ENCODE measurements at places on chromosomes 1 and 21.
A peak's percentile ranks its signal among the peaks of the same experiment; 100 is the strongest.

GRCh38 chr1:175133673-175134435, 58.7 kb downstream of the KIAA0040 start:
- no peak for DNase-seq

DNA sequence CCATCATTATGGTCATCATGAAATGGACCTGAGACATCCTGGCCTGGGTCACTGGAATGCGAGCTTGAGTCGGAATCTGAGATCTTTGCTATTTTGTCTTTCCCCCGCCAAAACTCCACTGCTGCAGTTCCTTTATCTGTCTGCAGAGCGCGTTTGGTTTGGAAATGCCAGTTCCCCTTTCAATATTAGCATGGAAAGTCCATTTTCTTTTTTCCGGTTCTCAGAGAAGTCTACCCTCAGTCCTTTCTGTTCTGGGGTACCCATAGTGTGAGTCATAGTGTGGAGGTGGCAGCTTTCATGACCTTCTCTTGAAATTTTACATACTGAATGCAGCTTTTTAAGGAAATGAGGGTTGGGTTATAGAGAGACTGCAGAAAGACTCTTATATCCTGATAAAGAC, 14.6 kb downstream of the CACNA1E start:
- DNase-seq, result no peak

GRCh38 chr1:6223617-6224016, 12.1 kb downstream of the ICMT start:
- no peak for DNase-seq

GRCh38 chr1:98659879-98660278, 1.6 kb upstream of the SNX7 start:
- no peak for DNase-seq

GRCh38 chr1:21254335-21254951, 35.8 kb downstream of the ECE1 start:
- no peak for DNase-seq

DNA sequence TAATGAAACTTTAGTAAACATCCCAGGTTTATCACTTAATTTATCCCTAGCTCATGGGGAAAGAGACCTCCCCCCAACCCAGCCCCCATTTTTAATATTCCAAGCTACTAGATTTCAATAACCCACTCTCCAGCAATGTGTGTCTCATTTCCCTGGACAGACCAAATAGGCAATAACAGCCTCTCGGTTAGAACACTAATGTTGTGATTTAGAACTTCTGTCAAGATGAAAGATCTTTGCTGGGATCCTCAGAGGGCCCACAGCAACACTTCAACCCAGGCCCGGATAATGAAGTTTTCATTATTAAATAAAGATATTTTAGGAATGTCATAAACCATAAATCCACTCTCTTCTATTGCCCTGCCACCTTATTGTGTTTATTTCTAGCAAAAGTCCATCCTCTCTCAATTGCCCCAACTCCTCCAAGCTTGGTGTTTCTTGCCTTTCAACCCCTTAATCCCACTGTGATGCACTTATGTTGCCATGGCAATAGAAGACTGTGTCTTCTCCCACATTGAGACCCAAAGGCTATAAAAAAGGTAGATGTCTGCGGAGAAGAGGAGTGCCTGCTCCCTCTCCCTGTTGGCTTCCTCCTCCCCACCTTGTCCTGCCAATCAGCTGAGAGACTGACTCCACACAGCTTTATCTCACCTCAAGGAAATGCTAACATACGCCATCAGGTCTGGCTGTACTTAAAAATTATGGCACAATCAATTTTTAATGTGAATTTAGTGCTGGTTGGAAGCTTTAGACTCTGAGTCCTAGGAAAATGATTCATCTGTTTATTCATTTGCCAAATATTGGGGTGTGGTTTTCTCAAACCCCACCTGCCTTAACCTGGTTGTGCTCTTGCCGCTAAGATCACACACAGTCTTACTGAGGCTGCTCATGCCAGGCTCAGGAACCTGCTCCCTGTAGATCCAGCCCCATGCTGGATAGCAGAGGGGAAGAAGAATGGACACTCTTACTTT, 258.3 kb upstream of the CAMK1G start:
- no peak for DNase-seq

GRCh38 chr1:46244656-46245371, 2.7 kb upstream of the RAD54L start:
- DNase-seq, result peak; percentile 31

DNA sequence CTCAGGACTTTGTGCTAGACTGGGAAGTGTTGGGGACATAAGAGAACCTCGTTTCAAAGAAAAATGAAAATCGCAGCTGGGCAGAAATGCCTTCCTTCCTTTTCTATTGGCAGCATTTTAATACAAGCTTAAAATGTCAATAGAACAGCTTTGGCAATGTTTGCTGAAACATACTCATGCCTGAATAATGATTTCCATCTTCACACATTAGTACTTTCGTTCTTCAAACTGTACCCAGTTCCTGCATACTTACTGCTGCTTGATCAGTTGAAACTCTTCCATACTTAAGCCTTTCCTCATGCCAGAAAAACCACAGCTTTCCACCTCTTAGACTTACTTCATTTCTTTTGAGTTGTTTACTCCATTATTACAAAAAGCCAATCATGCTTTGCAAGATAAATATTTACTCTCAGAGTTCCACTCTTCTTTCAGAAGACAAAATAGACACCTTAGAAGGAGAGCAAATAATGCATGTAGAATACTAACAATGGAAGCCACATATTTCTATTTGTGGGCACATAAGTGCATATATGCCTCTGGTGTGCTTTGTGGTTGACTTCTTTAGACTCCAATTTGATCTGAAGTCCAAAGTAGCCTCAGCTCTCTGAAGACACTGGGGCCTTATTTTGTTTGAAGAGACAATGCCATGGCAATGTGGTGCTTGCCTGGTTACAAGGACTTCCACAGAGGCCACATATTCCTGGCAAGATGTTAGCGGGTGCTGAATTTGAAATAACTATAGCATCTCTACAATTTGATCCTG, 22.7 kb upstream of the CD55 start:
- DNase-seq, result no peak

DNA sequence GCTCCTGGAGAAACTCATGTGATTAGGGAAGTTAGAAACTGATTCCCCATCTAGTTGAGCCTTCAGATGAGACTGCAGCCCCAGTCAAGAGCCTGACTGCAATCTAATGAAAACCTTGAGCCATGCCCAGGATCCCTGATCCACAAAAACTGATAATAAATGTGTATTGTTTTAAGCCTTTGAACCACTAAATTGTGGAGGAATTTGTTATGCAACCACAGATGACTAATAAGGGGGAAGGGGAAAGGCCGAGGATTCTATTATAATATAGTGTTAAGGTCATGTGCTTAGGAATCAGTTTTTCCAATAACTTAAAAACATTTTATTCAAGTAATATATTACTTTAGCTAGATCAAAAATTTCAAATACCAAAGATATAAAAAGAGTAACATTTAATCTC, 52.8 kb upstream of the USP25 start:
- DNase-seq, result no peak

- no peak for DNase-seq
These were observed 110.5 kb downstream of the CNIH3 start for GRCh38 chr1:224726441-224727182.

DNA sequence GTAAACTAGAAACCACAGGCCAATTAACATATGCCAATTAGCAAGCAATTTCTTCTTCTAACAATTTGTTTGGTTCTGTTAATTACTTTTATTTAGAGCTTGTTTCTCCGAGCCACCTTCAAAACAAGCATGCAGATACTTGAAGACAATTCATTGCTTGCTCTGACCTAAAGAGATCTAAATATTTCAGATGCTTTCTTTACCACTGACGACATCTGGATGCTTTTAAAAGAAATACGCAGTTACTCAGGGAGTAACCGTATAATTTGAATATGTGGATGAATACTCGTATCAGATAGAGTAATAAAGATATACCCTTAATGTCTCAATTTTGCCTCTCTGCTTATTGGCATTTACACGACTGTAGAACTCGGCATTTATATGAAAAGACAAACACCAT, 390.0 kb downstream of the DISC1 start:
- no peak for DNase-seq

DNA sequence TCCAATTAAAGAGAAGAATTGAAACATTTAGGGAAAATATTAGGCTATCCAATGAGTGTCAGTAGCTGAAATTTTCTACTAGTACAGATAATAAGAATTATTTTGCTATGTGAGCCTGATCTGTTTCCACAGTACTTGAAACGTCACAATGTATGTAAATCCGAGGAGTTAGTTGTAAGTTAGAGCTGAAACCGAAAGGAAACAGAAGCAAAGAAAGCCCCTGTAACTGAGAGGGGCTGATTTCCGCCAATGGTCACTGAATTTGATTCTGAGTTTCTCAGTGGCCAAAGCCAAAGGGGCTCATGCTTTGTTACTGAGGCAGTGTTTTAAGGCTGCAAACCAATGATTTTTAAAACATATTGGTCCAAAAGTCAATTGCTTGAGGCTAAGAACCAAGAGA, 168.3 kb upstream of the DUSP10 start:
- no peak for DNase-seq

- DNase-seq, result no peak
These were observed 162.0 kb upstream of the SYT6 start for GRCh38 chr1:114315631-114316030.

- no peak for DNase-seq
These were observed 31.2 kb upstream of the CSF3R start for GRCh38 chr1:36513676-36514473.

DNA sequence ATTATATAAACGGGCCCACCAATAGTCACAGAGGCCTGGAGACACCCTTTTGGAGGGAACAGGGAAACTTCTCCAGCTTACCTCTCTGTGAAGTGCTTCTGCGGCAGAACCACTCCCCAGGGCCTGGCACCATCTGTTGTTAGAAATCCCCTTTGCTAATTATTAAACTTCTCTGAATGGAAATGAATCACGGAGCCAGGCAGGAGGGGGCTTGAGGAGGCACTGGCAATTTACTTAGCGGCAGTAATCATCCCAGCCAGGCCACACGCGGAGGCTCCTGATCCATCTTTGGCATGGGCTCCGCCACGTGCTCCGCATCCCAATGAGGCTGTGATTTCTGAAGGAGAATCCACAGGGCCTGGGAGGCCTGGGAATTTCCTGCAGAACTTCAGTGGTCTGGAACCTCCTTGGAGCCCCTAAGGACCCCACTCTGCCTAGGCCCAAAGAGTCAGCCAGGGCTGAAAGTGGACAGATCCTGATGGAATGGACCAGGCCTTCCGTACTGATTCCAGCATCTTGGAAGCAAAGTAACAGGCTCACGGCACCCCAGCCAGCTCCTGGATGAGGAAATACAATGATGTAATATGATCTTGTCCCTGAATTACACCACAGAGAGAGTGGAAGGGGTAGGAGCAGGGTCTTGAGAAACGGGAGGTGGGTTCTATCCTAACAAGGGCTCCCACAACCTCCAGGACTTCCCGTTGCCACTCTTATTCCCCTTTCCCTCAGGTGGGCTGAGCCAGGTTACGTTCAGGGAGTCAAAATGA, 62.3 kb downstream of the GRIK3 start:
- DNase-seq, result no peak

- DNase-seq, result no peak
These were observed 32.5 kb upstream of the COL6A2 start for GRCh38 chr21:46065215-46065913.

DNA sequence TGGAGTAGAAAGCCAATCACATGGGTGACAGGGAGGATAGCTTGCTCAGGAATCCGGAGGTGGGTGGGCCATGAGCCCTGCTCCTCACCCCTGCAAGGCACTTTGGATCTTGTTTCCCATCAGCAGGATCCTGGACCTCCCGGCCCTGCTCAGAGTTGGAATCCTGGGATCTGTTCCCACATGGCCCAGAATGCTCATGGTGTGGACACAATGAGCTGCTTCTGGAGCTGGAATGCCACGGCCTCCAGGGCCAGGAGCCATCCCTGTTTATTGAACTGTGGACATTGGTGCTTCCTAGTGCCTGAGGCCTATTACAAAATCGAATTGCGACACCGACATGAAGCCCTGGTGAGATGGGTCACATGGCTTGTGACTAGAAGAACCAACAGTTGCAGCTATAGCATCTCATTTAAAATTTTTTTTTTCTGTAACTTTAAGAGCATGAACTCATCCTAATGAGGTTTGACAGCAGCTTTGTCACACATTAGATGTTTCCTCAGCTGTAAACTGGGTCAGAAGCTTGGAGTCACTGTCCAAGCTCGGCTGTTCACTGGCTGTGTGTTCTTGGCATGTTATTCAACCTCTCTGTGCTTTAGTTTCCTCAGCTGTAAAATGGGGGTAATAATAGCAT, 40.4 kb upstream of the GOLT1A start:
- DNase-seq, result peak; percentile 81

- DNase-seq, result no peak
These were observed 1.7 kb downstream of the DCAF8 start for GRCh38 chr1:160260406-160261382.

DNA sequence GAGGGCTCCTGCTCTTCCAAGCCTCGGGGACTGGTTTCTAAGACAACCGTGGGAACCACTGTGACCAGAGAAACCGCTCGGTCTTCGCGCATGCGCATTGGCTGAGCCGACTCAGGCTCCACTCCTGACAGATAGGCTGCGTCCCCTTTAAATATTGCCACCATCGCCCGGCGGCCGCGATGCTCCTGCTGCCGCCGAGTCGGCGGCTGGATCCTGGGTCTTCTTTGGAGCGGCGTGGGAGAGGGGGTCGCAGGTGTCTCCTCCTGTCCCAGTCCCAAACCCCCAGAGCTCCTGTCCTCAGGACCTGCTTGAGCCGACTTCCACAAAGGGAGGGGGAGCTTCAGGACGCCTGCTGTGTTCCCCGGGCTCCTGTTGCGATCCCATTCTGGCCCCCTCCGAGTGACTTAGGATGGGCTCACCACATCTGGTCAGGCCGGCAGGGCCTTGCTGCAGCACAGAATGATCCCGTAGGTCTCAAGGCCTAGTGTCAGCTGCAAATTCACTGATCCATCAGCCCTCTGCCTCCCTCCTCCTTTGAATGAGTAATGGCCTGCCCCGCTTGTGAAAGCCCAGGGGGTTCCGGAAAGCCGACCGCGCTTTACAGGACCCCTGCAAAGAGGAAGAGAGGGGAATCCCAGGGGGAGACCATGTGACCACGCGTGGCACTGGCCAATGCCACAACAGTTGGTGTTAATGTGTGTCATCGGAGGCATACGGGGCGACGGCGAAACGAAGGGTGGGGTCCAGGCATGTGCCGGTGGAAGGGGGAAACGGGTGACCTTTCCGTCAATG, 683.2 kb upstream of the TPTE start:
- DNase-seq, result no peak

DNA sequence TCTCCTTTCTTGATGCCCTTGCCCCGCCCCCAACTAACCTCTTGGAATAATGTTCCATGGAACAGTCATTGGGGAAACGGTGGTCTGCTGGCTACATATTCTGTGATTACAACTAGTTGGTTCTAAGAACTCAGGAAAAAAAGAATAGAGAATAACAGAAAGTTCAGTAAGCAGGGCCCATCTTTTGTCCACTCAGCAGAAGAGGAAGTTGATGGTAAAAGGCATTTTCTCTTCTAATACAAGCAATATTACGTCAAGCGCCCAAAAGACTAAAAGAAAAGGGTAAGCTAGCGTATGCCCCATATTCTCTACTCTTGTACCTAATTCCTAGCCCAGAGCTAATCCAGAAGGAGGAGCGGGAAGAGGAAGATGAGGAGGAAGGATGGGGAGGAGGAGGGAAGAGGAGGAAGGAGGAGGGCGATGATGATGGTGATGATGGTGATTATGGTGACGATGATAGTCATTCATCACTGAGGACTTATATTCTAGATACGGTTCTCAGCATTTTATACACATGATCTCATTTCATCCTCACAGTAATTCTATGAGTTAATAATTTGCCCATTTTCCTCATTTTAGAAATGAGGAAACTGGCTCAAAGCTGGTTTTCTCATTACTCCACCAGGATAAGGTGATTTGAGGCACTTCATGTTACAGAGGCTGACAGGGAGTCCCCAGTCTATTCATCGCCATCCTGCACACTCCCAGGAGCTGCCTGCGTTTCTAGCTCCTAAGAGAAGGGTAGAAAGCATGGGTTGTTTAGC, 76.6 kb upstream of the EFHD2 start:
- DNase-seq, result no peak

Measured in HuH-7.5 (cell line).